ENCODE measurements at places on chromosomes 7 and 10. TPM values are rescaled to one million over a fixed set of nuclear protein-coding genes. Genes with fewer than 3 reads are reported as not detected.

Gene NKX1-2
- 0.98 TPM for total RNA-seq

- DNase-seq = no peak
Observed at GRCh38 chr7:155729847-155730246, 82.4 kb downstream of the SHH start.

GRCh38 chr10:117830205-117830604 lies 216.5 kb downstream of the RAB11FIP2 start:
- DNase-seq = no peak

Gene KCNMA1
- 94.3 TPM for total RNA-seq

DNA sequence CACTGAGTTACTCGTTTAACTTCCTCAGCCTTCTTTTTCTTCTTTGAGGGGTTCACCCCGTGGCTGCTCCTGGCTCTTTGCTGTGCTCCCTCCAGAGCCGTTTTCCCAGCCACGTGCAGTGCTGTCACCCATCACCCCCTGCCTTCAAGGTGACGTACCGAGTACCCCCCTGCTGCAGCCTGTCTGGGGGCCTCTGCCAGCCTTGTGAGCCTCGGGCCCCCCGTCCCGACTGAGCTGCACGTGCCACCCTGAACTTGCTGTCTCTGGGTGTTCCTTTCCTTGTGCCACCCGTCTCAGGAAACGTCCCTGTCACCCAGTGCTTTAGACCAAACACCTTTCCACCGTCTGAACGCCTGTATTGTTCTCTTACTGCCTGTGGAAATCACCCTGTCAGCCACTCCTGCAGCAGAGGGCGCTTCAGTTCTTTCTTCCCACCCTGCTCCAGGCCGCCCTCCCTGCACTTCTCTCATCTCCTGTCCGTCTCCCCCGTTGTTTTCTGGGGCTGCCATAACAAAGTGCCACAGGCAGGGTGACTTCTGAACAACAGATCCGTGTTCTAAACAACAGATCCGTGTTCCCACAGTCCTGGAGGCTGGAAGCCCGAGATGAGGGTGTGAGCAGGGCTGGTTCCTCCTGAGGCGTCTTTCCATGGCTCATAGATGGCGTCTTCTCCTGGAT lies 44.6 kb downstream of the WDR37 start:
- DNase-seq = no peak

Gene SYT15
- 5.4 TPM for total RNA-seq

Gene CPXM2
- 18.9 TPM for total RNA-seq

DNA sequence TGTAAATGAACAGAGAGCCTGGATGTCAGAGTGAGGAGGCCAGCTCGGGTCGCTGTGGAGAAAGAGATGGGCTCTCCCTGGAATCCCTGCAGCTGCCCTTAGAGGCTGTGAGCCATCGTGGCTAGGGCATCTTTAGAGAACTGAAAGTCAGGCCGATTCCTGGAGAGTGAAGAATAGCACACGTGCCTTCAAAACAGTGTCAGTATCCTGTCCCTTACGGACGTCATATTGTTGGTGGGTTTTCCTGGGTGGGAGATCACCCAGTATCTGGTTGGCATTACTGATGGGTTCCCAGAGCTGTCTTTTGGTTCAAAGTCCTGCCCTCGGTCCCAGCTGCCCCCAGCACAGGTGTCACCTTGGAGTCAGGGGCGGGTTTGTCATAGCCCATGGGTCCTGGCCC lies 25.3 kb downstream of the IKZF1 start:
- no peak for DNase-seq

DNA sequence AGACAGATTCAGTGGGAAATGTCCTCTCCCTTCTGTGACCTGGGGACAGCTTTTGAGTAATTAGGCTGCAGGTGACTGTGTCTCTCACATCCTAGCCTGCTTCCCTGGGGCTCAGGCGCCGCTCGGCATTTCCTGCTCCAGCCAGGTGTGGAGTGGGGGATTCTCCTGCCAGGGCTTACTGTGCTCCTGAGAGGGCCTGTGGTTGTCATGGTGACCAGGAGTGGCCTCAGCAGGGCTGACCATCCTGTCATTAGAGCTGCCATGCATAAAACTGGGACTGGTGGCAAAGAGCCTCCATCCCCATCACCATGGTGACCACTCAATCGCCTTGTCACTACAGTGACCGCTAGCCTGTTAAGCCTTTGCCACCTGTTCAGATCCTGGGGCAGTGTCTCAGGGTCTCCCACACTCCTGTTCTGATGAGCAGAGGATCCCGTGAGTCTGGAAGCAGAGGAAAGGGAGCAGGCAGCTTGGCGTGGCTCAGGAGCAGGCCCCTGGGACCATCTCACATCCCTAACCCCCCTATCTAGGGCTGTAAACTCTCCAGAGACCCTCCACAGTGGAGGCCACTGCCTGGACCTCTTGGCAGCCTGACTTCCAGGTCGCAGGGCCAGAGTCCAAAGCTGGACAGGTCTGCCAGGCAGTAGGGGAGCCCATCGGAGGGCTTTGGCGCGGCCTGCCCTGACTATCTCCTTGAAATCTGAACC lies at the start of gene GCK:
Gene GCK, minus strand, starts transcription at position 154 of the 707 bp plus-strand sequence. CDS start 486 bp downstream, outside the sequence.
- DNase-seq = no peak

- no peak for DNase-seq
Observed at GRCh38 chr7:148750442-148751355, 52.0 kb downstream of the CUL1 start.

GRCh38 chr7:77479536-77480088 lies 57.5 kb upstream of the PTPN12 start:
- no peak for DNase-seq

DNA sequence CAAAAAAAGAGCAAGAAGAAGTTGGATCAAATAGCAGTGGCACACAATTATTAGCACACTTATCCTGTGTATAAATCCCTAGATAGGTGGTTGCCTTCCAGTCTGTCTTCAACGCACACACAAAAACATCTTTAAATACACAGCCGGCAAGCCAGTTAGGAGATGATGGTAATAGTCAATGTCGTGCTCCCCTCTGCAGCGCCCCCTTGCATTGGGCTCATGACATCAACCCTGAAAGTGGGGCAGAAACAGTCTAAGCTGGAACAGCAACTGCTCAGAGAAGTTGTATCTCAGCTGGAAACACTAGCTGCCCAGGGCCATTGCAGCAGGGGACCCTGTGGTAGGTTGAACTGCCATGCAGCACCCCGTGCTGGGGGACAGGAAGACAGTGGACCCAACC lies 179.5 kb upstream of the YAE1 start:
- DNase-seq = no peak

Gene PNLIPRP2
- total RNA-seq = not detected

DNA sequence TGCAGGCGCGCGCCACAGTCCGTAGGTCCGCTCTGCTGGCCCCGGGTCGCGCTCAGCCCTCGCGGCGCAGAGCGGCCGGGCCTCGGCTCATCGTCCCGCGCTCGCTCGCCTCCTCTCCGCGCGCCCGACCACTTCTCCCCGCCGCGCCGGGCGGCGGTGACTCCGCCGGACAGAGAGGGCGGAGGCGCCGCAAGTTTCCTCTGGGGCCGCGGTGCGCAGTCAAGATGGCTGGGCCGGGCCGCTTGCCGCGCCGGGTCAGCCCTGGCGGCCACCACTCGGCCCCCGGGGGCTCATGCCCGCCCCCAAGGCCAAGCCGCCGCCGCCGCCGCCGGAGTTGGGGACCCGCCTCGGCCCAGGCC lies 441 bp downstream of the FZD8 start:
- DNase-seq = no peak

Gene TCAF2
- total RNA-seq = 9.1 TPM

DNA sequence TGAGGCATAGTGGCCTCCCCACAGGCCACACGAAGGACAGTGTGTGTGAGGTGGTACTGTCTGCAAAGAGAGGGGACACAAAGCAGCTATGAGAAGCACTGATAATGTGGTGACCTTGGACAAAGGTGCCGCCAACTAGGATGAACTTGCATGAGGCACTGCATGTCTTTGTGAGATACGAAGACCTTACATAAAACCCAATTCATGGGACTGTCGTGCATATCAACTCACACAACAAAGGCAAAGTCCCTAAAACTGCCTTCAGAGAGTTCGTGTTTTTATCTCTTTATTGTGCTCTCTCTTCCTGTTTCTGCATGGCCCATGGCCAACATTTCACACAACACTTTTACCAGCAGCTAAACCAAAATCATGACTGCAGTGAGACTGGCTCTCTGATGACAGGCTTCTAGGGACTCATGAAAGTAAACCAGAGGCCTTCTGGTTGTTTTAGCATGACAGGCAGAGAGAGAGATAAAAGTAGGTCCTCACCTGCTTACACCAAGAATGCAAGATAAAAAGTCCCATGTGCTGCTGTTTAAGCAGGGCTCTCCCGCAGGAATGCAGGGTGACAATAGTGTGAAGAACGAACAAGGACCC lies 347.8 kb downstream of the ELMO1 start:
- DNase-seq = no peak

GRCh38 chr10:11869219-11869618 lies 46.1 kb downstream of the PROSER2 start:
- DNase-seq = no peak

Gene C10orf95
- total RNA-seq = not detected

GRCh38 chr7:42075418-42075817 lies 161.6 kb downstream of the GLI3 start:
- no peak for DNase-seq

- DNase-seq = no peak
Observed at GRCh38 chr7:498678-499641, 20.7 kb downstream of the PDGFA start.

DNA sequence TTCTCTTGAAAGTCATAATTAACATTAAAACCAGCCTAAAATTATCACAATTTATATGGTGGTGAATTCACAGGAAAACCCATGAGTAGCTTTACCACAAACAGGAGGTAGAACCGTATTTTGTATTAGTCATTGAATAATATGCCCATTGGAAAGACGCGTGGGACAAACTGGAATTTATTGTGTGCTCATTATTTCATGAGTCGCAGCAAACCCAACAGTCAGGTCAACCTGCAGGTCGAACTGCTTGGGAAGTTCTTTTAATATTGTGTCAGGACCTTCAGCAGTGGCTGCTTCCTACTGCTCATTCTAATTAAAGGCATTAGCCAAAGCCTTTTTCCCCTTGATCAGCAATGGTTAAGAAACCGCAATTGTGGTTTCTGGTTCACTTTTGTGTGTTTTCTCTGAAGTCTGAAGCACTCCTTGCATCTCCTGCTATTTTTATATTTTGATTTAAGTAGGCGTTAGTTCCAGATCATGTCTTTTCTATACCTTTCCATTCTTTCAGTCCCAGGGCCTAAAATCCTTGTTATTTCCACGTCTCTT lies 100.1 kb downstream of the RAB11FIP2 start:
- DNase-seq = no peak

Gene NPTX2
- total RNA-seq = 13.0 TPM

Gene SERPINE1
- 14.7 TPM for total RNA-seq

- no peak for DNase-seq
Observed at GRCh38 chr10:70035531-70035930, 17.1 kb upstream of the MACROH2A2 start.

DNA sequence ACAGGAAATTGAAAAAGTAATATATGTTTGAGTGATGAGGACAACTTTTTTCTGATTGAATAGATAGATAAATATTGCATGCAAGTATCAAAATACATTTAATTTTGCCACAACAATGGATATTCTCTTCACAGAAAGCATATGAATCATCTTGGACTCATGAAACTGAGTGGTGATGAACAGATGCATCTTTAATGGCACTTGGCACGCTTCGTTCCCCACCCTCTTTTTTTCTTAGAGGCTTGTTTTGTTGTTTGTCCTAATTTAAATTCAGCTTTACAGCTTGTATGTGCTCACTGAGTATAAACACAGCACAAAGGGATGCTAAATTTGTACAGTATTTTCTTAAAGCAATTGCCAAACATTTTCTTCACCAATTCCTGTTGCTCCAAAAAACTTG lies 145.0 kb upstream of the YAE1 start:
- DNase-seq = no peak

Gene ZNF488
- not detected for total RNA-seq

Gene LBX1
- not detected for total RNA-seq

DNA sequence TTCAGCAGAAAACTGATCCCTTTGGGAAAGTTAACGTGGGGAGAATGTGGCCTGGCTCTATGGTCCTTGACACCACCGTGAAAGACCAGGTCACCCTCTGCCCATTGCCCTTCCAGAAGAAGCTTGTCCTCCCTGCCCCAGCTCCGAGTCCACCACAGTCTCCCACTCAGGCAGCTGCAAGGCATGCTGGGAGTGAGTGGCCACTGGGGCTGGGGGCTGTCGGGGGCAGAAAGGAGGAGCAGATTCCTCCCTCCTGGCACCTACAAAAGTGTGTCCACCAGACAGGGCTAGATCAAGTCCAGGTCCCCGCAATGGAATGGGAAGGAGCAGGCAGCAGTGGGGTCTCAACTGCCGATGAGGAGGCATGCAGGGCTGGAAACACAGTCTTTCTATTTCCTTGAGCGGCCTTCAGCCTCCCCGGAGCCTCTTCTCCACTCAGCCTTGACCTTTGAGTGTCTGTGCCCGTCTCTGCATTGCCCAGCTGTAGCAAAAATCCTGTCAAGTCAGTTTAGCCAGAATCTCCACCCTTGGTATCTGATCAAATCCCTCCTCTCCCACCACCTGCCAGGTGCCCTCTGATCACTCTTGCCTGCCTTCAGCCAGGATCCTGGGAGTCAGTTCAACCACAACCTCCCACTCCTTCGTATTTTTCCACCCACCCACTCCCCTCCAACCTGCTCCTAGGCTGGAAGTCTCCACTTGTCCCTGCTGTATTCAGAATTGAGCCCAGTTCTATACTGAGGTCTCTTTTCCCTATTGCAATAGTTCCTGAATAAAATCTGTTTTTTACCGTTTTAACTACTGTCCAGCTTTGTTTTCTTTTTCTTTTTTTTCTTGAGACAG lies 6.9 kb upstream of the ZNF316 start:
- DNase-seq = no peak

- no peak for DNase-seq
Observed at GRCh38 chr7:13702251-13702650, 287.2 kb downstream of the ETV1 start.

DNA sequence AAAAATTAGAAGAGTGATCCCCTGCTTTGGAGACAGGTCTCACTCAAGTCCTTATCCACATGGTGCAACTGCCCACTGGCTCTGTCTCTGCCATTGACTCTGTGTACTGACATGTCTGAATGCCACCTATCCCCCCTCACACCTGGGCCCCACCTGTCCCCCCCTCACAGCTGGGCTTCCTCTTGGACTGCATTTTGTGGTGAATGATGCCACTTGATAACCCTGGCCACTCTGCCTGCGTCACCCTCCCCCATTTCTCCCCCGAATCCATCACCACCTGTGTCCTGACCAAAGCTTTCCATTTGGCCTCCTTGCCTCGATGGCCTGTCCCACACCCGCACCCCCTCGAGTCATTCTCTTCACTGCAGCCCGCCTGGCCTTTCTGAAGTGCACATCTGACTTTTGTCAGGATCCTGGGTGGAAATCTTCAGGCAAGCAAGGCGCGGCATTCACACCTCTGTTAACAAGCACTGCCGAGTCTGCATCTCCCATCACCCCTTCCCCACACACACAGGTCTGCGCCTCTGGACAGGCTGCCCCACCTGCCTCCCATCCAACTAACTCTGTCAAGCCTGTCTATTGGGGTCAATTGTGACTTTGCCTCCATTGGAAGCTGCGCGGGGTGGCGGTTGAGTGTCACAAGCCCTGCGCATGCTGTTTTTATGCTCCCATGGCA lies 175.3 kb upstream of the KLF14 start:
- peak; percentile 77 for DNase-seq

Data from vagina (tissue), 2 donors.